GM23248 (cell line): ENCODE measurements at places on chromosomes 4 and X.

DNA sequence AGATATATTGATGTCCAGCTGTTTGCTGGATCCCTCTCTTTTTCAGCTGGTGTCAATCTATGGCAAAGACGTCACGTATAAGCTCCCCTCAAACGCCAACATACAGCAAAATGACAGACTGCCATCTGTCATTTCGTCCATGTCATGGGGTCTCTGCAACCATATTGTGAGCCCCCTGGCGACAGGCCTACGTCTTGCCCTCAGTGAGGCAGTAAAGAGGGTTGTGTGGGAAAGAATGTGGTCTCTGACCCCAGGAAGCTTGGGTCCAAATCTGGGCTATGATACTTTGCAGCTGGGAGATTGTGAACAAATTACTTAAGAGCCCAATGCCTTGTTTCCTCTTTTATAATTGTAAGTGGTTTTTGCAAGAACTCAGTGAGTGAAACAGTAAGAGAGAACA, 7.4 kb downstream of the SUPT20HL2 start:
- no peak for DNase-seq

- DNase-seq, result no peak
Observed at GRCh38 chr4:58261526-58261925, 1151.3 kb upstream of the IGFBP7 start.

DNA sequence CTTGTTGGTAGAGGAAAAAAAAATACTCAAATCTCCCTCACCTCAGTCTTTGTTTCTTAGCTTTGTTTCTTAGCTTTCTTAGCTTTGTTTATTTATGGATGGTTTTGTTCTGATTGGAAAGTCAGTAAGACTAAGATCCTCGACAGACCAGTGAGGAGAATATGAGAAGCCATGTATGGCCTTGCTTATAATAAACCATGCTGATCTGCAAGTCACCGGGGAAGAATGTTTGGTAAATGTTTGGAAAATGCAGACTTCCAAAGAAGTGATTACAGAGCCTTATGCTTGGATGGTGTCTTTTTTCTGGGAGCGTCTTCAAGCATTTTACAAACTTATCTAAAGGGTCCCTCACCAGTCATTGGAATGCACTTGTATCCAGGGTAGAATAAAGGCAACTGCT, 90.1 kb upstream of the NOCT start:
- DNase-seq, result no peak

- no peak for DNase-seq
Observed at GRCh38 chr4:145493166-145493565, 11.5 kb downstream of the SMAD1 start.

- DNase-seq, result no peak
Observed at GRCh38 chrX:49029876-49030275, 13.3 kb downstream of the TFE3 start.

GRCh38 chr4:86967798-86968197, 33.0 kb downstream of the AFF1 start:
- peak; percentile 37 for DNase-seq

DNA sequence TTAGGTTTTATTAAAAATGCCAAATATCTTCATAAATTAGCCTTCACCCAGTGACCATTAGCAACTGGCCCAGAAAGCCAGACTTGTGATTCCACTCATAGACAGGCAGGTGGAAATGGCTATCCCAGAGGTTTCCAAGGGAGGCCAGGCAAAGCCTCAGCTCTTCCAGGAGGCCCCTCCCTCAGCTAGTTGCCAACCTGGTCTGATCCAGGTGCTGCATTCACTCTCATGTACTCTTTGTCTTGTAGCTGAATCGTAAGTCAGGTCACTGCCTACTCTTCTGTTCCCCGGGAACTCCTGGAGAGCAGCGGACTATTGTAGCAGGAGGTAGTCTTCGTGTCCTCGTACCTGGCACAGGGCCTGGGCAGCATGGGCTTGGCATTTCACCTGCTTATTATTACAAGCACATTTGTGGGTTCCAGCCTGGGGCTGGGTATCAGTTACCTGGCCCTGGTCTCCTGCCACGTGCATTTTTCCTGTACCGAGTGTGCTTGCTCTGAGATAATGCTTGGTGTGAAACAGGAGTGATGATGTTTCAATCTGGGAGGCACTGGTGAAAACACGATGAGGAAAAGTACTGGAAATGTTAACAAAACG, 101.6 kb downstream of the FAM193A start:
- DNase-seq, result no peak

DNA sequence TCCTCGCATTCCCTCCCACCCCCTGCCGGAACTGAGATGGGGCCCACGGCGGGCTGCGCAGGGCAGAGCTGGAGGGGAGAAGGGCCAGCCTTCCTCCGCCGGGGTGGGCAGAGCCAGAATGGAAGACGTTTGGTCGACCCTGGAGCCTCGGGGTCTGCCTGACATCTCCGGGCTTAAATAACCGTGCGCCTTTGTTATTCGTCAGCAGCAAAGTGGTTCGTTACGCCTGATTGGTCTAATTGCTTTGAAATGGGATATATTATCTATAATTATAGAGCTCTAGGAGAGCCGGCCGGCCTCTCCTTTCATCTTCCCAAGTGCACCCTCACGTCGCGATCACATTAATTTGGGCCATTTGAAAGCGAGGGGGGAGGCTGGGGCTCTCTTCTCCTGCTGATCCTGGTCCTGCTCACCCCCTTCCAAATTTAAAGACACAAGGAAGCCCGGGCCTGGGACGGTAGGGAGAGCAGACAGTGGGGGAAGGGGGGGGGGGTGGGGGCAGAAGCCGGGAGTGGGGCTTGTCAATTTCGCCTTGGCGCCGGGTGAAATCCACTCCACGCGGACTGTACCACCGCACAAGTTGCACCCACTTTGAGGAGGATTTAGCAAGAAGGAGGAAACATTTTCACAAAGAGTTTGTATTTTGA, 4.7 kb upstream of the MSX1 start:
- no peak for DNase-seq

DNA sequence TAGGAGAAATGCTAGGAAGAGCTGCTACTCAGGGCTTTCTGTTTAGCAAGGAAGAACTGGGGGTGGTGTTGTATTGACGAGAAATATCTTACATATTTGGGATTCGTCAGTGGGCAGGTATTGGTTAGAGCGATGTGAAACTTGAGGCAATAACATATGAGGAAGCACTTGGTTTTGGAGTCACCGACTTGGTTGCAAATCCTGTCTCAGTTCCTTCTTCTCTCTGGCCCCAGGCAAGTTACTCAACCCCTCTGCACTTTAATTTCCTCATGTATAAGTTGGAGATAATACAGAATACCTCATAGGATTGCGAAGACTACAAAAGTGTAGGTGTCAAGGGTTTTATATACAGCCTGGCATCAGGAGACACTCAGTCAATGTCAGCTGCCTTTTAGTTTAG, 34.1 kb downstream of the GPAT3 start:
- no peak for DNase-seq

- peak; percentile 61 for DNase-seq
Observed at GRCh38 chr4:180827232-180828009, 1415.8 kb upstream of the TENM3 start.

DNA sequence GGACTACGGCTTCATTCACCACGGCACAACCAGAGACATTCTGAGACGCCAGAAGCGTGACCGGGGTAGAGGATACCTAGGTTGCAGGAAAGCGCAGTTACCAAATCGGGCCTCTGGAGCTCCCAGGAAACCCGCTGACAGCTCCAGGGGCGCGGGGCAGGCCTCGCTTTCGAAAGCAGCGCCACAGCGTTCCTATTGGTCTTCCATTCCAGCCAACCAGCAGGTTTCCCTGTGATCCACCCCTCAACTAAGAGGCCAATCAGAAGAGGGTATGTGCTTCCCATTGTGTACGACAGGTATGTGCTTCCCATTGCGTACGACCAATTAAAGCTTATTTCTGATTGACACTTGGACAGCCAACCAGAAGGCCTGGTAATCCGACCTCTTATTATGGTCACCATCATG, 14.9 kb downstream of the SNX12 start:
- no peak for DNase-seq

DNA sequence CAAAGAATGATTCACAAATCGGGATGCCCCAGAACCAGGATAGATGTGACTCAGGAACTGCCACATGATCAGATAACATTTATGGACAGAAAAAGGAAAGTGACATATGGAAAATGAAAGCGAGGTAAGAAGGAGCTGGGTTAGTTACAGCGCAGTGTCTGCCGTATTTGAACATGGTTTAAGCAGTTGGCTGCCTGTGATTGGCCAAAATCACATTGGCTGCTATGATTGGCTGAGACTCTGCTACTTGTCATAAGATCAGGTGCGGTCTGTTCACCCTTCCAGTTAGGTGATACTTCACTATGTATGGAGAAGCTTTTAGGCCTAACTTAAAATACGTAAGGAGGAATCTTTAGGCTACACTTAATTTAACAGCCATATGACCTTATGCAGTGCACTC, 322.7 kb upstream of the HAND2 start:
- no peak for DNase-seq
